ENCODE measurements at places on chromosomes 13 and 19.

GRCh38 chr13:82248762-82249161, 1633.5 kb downstream of the SLITRK1 start:
- no peak for DNase-seq

GRCh38 chr13:51068501-51068900, 42.6 kb downstream of the C13orf42 start:
- DNase-seq = no peak

- no peak for DNase-seq
These were observed 239.9 kb upstream of the TSHZ3 start for GRCh38 chr19:31589109-31589508.

DNA sequence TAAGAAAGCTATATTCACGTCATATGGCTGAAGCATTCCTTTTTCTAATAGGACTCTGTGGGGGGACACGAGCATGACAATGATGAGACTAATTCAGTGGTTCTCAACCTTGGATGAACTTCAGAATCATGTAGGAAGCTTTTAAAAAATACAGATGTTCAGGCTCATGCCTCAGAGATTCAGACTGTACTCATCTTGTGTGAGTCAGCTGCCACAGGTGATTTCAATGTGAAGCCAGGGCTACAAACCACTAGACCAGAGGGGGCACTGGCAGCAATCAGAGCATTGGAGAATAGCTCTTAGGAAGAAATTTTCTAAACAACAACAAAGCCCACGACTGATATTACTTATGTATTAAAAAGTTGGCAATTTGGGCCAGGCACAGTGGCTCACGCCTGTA, 91.7 kb downstream of the SERP2 start:
- DNase-seq = no peak

GRCh38 chr13:76017861-76018556, 381.9 kb downstream of the LMO7 start:
- DNase-seq = no peak
